Ovary (tissue), 10 donors: ENCODE measurements at places on chromosomes 12 and 14. TPM values are rescaled to one million over a fixed set of nuclear protein-coding genes. Genes with fewer than 3 reads are reported as not detected.
A peak's percentile ranks its signal among the peaks of the same experiment; 100 is the strongest.

- no peaks in the 10 kb centered on the region for H3K36me3 ChIP-seq
- H3K4me1 ChIP-seq, result peaks cover 9% of the 10 kb centered on the region
- peak overlapping the region; percentile 33 for H3K4me3 ChIP-seq
- H3K27me3 ChIP-seq, result no peaks in the 10 kb centered on the region
- DNase-seq, result peak; percentile 60
These were observed 10.2 kb downstream of the OR6S1 start for GRCh38 chr14:20631023-20631879.

The ALDH1L2 gene
- 0.38 TPM for polyA plus RNA-seq

DNA sequence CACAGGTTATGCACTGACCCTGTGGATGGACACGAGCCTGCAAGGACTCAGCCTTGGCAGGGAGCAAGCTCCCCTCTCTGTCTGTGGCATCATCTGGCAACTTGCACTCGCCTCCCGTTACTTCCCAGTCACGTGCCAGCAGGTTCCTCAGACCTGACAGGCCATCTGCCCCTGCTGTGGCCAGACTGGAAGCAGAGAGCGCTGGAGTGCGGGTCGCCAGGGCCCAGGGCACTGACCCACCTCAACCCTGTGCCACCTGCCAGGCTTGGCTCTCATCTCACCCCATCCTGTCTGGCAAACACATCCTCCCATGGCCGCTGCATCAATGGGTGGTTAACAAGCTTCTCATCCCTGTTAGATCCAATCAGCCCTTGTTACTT lies 28.4 kb downstream of the SLC6A12 start:
- no peaks in the 10 kb centered on the region for H3K4me1 ChIP-seq
- no peak overlapping the region for H3K4me3 ChIP-seq
- H3K36me3 ChIP-seq, result no peaks in the 10 kb centered on the region
- no peaks in the 10 kb centered on the region for H3K27me3 ChIP-seq
- no peak overlapping the region for H3K27ac ChIP-seq
- no peak for DNase-seq

The IAPP gene
- polyA plus RNA-seq, result not detected

- no peaks in the 10 kb centered on the region for H3K4me1 ChIP-seq
- no peaks in the 10 kb centered on the region for H3K36me3 ChIP-seq
- H3K27me3 ChIP-seq, result no peaks in the 10 kb centered on the region
- H3K27ac ChIP-seq, result no peak overlapping the region
- no peak overlapping the region for H3K4me3 ChIP-seq
- DNase-seq, result no peak
These were observed 127.7 kb downstream of the SNAPC1 start for GRCh38 chr14:61889914-61890351.

- H3K36me3 ChIP-seq, result no peaks in the 10 kb centered on the region
- H3K27ac ChIP-seq, result peak overlapping the region; percentile 95
- H3K4me3 ChIP-seq, result peak overlapping the region; percentile 77
- DNase-seq, result peak; percentile 86
- no peaks in the 10 kb centered on the region for H3K27me3 ChIP-seq
These were observed 522 bp downstream of the TUBA1A start for GRCh38 chr12:49188201-49188915.
